ENCODE measurements at places on chromosomes 11 and 22. TPM values are rescaled to one million over a fixed set of nuclear protein-coding genes. Genes with fewer than 3 reads are reported as not detected.

ART1 gene
- total RNA-seq, result not detected

APOL4 gene
- 0.20 TPM for total RNA-seq

HSPB2 gene
- total RNA-seq, result not detected

MAPK1 gene
- 35.4 TPM for total RNA-seq

GRAMD1B gene
- 16.9 TPM for total RNA-seq

TMPRSS4 gene
- total RNA-seq, result not detected

ACRV1 gene
- total RNA-seq, result not detected

GRAP2 gene
- total RNA-seq, result 0.78 TPM

APOL1 gene
- total RNA-seq, result 8.0 TPM
